ENCODE measurements at places on chromosomes 2 and 18.

DNA sequence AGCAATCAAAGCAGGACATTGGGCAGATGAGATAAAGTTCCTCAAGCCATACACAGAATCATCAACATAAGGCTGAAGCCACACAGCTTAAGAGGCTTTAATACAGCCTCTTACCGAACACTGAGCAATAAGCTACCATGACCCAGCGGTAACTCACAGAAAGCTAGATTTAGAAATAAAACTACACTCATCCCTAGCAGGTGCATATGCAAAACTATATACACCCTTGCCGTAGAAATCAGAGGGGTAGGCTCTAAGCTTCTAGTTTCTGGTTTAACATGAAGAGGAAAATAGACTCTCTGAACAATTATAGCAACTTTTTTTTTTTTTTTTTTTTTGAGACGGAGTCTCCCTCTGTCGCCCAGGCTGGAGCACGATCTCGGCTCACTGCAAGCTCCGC lies 428.8 kb upstream of the FIGN start:
- no peak for DNase-seq

DNA sequence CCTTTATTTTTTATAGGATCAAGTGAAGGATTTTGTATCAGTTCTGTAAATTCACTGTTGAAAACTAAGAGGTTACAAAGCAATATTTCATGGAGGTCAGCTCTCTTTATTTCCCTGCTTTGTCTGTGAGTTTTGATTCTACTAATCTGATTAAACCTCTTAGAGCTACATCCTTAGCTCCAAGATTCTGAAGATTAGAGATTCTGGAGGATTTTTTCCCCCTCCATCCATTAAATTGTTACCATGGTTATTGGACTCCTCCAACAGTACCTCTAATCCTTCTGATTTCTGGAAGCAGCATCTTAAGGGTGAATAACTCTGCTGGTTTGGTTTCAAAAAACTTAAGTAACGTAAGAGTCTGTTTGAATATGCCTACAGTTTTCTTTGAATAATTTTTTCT lies 110.0 kb downstream of the TANC1 start:
- DNase-seq = no peak

- no peak for DNase-seq
Measured at GRCh38 chr18:12821408-12821807, 62.6 kb downstream of the PTPN2 start.

- no peak for DNase-seq
Measured at GRCh38 chr2:83058683-83059082, 1400.4 kb downstream of the SUCLG1 start.

DNA sequence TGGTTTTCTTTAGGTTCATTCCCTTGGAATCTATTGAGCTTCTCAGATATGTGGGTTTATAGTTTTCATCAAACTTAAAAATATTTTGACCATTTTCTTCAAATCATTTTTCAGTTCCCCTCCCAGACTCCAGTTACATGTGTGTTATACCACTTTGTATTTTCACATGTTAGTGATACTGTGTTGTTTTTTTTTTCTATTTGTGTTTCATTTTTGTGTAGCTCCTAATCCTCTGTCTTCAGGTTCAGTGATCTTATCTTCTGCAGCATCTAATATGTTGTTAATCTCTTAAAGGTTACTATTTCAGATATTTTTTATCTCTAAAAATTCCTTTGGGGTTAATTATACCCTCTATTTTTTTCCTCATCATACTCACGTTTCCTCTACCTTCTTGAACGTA lies 51.2 kb downstream of the STRADB start:
- no peak for DNase-seq

DNA sequence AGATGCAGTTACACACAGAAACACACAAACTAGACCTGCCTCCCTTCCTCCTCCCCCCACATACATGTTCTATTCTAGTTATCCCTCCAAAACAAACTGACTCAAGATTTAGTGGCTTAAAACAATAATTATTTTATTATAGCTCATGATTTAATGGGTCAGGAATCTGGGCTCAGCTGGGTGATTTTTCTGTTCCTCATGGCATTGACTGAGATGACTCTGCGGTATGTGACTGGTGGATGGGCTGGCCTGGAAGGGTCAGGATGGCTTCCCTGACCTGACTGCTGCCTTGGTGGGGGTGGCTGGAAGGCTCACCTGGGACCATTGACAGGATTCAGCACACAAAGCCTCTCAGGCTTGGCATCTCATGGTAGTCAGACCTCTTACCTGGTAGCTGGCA lies 33.7 kb upstream of the NTSR2 start:
- DNase-seq = no peak

- DNase-seq = no peak
Measured at GRCh38 chr2:111069722-111070121, 51.0 kb upstream of the BCL2L11 start.

DNA sequence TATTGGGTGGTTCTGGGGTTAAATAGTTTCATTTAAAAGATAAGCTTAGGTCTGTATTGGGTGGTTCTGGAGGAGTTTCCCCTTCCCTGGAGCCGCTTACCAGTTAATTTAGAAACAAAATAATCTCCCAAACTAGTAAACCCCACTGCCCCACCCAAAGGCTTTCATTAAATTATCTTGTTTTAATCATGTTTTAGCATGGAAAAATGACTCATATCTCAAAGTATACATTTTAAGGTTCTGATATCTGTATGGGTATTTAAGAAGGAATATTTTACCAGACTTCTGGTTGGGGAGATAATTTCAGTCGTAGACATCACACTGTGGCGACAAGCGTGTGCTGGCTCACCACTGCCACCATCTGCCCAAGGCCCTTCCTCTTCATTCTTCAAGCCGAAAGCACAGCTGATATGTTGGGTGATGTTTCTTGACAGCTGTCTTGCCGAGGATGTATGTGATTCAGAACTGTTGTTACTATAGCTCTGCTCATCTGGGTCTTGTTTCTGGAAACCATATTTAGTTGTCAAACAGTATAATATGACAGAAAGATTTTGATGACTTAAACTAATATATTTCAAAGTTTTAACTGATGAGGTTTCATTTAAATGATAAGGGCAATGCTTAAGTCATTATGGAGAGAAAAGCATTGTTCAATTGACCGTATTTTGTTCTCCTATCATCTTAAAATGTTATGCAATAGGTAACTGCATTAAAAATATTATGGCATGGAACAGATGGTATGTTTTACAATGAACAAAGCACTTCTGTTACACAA lies 5.1 kb downstream of the FIGLA start:
- DNase-seq = no peak

GRCh38 chr2:156356014-156356754 lies 23.7 kb upstream of the NR4A2 start:
- no peak for DNase-seq

GRCh38 chr18:52914148-52914547 lies 574.2 kb downstream of the DCC start:
- DNase-seq = no peak

Measured in NCI-H774 (cell line).